ENCODE measurements at places on chromosomes 2 and 18.

DNA sequence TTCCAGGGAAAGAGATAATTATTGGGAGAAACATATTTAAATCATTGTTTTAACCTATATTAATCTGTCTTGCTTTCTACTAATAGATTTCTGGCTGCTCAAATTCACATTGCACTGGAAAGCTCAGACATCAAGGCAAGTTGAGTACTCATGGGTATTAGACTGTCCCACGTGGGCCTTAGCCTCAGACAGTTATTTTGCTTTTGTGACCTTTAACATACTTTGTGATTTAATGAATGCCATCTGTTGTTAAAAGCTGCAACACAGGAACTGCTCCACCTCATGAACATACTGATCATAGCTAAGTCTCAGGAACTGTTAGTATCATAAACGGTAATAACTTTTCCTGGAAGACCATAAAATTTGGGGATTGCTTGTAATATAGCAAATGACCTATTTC, 2.7 kb upstream of the LCT start:
- DNase-seq: no peak

DNA sequence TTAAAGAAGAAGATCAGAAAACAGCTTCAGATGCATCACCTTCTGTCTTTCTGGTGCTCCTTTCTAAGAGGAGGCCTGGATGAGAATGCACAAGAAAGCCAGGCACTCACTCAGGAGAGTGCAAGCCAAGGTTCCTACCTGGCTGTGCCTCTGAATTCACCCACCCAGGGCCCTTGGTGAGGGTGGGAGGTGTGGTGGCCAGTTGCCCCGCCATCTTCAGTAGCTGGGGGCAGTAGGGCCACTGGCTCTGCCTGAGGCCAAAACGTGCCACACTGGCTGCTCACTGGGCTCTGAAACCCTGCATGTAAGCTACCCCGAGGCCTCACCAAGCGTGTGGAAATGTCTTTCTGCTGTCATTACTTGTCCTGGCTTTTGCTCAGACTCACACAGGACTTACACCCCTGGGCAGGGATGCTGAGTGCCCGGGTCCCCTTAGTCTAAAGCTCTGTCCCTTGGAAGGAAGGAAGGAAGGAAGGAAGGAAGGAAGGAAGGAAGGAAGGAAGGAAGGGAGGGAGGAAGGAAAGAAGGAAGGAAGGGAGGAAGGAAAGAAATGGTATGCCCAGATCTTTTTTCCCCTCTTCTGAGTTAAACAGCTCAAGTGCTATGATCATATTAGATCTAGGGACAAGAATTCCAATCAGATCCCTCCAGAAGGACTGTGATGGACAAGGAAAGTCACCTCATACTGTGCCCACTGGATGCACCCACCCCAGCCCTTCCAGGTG, 8.5 kb upstream of the LBH start:
- DNase-seq: no peak

- no peak for DNase-seq
These were observed 368.8 kb upstream of the CDH19 start for GRCh38 chr18:66972681-66973080.

- no peak for DNase-seq
These were observed 20.4 kb downstream of the ADI1 start for GRCh38 chr2:3498783-3499394.

DNA sequence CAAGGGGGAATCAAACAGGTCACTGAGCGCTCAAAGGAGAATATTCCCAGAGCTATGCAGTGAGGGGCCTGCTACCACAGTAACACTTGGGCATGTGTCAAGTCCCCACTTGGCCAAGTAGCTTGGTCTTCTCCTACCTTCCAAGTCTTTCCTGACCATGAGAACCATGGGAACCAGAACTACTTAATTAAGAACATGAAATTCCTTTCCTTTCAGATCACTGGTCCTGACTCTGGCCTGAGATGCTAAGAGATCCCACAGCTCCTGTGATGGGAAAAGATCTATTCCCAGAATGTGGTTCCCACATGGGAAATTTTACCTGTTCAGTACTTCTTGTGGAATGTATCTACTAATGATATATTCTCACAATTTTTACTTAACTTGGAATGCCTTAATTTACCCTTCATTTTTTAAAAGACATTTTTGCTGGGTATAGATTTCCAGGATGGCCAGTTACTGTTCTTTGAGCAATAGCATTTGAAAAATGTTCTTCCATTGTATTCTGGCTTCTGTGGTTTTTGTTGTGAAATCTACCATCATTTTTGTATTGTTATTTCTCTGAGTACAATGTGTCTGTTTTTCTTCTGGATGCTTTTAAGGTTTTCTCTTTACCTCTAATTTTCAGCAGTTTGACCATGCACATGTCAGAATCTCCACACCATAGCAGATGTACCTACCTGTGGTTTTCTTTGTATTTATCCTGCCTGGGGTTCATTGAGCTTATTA, 37.9 kb downstream of the KCNIP3 start:
- DNase-seq: no peak
